LHCN-M2 (cell line): ENCODE measurements at places on chromosomes 5 and 9. TPM values are rescaled to one million over a fixed set of nuclear protein-coding genes. Genes with fewer than 3 reads are reported as not detected.

GRCh38 chr9:72930828-72931227 is 22.0 kb downstream of the ALDH1A1 start:
- DNase-seq = no peak

SUSD3 gene
- not detected in 2 replicates for total RNA-seq

KLF9 gene
- total RNA-seq = 23.5 and 36.5 TPM in 2 replicates

DNA sequence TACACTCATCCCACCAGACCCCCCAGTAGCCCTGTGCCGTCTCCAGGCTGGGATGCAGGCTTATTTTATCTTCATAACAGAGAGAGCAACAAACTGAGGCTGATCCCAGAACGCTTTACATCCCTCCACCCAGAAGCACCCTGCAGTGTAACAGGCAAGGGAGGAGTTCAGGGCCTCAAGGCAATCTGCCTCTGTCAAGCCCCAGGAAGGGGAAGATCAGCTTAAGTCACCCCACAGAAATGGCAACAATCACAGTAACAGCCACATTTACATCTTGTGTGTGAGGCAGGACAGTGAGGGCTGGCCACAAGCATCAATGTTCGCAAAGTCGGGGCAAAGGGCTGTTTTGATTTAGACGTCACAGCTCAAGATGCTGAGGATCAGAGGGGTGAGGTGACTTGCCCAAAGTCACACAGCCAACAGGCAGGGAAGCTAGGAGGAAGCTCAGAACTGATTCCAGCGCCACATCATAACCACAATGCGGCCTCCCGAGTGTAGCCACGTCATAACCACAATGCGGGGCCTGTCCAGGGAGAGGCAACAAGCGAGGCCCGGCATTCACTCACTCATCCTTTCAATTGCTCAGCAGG is 14.4 kb downstream of the STK10 start:
- DNase-seq = peak; percentile 40

DNA sequence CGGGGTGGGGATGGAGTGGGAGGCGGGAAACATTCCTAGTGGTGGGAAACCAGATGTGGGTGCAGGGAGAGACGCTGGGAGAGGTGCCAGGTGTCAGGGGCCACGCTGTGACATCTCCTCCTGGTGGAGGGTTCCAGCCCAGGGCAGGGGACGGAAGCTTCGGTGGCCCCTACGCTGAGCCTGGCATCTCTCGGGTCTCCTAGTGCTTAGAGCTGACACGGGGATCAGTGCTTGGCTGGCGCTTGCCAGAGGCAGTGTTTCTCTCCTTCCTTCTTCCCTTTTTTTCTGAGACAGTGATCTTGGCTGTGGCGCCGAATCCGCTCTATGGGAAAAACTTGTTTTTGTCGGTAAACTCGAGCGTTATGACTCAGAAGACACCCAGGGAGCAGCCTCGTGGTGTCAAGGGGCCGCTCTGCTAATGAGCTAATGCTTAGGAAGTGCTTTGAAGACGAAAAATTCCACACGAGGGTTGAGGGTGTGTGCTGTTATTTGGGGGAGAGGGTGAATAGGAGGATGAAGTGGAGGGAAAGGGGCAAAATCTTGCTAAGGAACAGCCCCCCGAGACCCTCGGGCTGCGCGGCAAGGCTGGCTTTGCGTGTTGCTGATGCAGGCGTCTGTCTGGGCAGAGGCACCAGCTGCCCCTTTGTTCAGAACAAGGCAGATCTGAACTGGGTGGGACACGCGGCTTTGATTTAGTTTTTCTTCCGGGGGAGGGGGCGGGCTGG is 20.4 kb upstream of the IER5L start:
- peak; percentile 74 for DNase-seq

GFI1B gene
- 0.06 TPM in 1 of 2 replicates, not detected in the other for total RNA-seq

ACOT12 gene
- total RNA-seq = not detected in 2 replicates

UBE2B gene
- 7.2 and 13.2 TPM in 2 replicates for total RNA-seq

SLC4A9 gene
- total RNA-seq = not detected in 2 replicates

DNA sequence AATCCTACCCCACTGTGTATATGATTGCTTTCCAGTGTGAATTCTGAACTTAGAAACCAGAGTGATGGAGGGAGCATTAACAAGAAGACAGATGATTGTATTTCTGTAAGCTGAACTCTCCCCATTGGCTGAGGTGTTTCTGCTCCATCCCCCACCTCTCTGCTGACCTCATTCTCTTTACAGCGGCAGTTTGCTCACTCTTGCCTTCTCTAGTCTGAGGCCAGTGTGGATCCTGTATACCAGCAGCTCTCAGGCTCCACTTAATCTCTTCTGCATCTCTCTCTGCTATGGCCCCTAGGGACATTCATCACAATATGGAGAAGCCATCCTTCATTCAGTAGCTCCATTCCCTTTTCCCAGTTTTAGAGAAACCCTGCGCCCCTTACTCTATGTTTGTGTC is 358.8 kb downstream of the MAN2A1 start:
- DNase-seq = no peak

GRCh38 chr5:96459313-96460121 is 26.5 kb upstream of the PCSK1 start:
- no peak for DNase-seq
